ENCODE measurements at places on chromosomes 1 and 21. TPM values are rescaled to one million over a fixed set of nuclear protein-coding genes. Genes with fewer than 3 reads are reported as not detected.
A peak's percentile ranks its signal among the peaks of the same experiment; 100 is the strongest.

DNA sequence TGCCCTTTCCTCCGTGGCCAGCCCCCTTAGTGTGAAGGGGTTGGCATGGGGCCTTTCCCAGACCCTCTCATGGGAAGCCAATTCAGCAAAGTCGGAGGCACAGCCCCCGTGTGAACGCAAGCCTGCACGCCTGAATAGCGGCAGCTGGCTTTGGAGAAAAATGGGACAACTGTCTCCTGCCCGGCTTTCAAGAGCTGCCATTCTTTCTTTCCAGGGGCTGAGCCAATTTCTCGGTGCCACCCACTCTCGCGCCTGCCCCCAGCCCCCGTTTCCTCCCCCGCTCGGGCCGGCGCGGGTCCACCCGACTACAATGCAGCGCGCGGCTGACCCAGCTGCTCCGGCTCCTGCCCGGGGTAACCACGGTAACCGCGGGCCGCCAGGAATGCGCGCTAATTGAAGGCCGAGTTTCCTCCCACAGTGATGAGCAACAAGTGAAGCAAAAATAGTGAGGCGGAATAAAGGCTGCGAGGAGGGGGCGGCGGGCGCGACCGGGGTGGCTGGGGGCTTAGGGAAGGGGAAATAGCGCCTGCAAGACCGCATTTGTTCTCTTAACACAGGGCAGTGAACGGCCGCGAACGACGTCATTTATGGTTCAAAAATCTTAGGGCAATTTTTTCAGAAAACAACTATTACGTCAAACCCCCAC, 27.8 kb downstream of the ILDR2 start:
- peak; percentile 22 for DNase-seq

- DNase-seq, result no peak
Measured at GRCh38 chr21:38631676-38632075, 133.4 kb upstream of the ERG start.

- DNase-seq, result no peak
Measured at GRCh38 chr1:17976854-17977253, 130.7 kb upstream of the IGSF21 start.

DNA sequence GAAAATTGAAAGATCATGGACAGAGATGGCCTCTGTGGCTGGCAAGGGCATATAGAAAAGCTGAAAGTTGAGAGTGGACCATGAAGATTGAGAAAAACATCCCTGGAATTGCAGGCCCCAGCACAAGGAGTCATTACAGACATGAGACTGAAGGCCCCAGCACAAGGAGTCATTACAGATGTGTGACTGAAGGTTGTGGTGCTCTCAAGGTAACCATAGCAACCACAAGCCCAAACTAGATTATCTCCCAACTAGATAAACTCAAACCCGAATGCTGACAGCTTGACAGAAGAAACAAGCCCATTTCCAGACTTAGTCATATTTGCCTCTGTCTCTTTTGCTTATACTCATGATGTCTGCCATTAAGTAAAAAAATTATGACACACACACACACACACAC, 1252.1 kb upstream of the ADGRL4 start:
- no peak for DNase-seq

GRCh38 chr1:75492011-75492410, 118.9 kb downstream of the SLC44A5 start:
- DNase-seq, result no peak

- peak; percentile 72 for DNase-seq
Measured at GRCh38 chr21:44792702-44793591, 8.7 kb downstream of the UBE2G2 start.

DNA sequence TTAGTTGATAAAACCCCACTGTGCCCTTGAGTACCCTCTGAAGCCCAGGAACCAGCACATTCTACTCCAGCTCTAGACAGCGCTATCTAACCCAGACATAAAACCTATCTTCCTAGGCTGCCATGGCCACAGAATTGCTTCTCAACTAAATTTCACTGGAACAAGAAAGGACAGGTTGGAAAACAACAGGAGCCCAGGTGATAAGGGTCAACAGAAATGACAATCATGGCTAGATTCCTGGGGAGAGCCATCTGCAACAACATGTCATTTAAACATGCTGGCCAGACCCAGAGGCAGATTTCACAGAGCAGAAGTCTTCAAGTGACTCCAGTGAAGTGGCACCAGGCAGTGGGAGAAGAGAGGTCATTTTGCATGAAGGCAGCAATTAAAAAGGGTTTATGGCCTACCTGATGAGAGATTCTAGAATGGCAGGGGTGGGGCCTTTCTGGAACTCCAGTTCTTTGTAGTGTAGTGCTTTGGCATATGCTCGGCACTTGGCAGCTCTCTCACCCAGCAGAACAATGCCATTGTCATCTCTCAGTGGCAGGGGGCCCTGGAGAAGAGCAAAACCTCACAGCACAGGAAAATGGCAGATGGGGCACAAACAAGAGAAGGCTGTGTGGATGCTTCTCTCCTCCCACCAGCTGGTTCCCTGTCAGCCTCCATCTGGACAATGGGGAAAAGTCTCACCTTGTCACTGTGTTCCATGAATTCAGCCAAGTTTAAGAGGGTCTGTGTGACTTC, 9.9 kb downstream of the ANGPTL7 start:
- DNase-seq, result no peak

GRCh38 chr21:41153443-41153842, 14.5 kb upstream of the BACE2 start:
- no peak for DNase-seq

DNA sequence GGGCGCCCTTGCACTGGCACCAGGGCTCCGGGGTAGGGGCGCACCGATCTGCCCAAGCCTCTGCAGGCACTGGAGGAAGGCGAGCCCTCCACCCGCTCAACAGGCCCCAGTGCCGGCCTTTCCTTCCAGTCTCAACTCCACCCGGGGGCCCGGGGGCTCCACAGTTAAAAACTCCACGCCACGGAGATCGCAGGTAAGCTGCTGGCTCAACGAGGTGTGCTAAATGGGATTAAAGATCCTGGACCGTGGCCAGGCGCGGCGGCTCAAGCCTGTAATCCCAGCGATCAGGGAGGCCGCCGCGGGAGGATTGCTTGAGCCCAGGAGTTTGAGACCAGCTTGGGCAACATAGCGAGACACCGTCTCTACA, 536 bp downstream of the HSF2BP start:
- no peak for DNase-seq

- DNase-seq, result no peak
Measured at GRCh38 chr1:114746450-114747121, 11.2 kb downstream of the CSDE1 start.

DNA sequence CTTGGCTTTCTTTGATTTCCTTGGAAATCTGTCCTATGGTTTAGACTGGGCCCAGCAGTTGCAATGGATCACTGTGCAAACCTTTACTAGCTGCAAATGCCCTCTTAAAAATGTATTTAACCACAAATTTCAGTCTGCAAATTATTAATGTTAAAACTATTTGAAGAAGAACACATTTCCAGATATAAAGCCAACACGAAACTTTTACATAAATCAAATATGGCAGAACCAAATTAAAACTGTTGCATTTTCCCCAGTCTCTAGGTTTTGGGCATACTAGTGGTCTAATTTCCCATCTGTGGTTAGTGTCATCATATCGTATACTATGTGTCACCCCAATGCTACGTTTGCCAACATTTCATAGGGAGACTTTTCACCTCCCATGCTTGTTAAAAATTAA, 52.3 kb downstream of the HMCN1 start:
- DNase-seq, result no peak

DNA sequence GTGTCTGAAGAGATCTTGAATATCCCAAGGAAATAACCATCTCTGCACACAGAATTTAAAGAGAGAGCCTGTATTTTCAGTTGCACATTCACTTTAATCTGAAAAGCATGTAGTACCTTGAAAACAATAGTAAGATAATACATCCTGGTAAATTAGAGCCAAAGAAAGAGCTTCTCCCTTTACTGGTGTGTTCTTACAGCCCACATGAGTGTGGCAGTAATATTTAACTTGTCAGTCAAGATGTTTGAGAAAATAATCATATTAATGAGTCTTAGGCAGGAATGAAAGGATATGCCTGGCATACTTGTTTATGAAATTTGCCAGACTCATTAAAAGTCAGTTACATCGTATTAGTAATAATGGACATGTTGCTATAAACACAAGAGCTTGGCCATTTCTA, 908.4 kb upstream of the ADGRL4 start:
- DNase-seq, result no peak

GRCh38 chr1:27872802-27873551, 633 bp downstream of the THEMIS2 start:
- peak; percentile 54 for DNase-seq

DNA sequence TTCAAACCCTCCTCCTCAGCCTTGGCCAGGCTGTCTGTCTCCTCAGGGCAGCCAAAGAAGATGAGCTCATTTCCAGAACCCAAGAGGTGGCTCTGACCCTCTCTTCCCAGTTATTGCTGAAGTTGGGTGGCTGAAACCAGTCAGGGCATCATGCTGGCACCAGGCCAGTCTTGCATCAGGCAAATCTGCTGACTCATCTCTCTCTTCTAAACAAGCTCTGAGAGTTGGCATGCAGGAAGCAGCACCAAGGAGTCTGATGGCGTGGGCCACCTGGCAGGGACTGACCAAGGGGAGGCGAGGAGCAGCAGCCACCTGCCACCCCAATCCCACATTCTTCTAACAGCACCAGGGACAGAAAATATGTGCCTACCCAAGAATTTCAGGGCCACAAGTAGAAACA, 104.8 kb upstream of the ATP1A1 start:
- DNase-seq, result no peak

DNA sequence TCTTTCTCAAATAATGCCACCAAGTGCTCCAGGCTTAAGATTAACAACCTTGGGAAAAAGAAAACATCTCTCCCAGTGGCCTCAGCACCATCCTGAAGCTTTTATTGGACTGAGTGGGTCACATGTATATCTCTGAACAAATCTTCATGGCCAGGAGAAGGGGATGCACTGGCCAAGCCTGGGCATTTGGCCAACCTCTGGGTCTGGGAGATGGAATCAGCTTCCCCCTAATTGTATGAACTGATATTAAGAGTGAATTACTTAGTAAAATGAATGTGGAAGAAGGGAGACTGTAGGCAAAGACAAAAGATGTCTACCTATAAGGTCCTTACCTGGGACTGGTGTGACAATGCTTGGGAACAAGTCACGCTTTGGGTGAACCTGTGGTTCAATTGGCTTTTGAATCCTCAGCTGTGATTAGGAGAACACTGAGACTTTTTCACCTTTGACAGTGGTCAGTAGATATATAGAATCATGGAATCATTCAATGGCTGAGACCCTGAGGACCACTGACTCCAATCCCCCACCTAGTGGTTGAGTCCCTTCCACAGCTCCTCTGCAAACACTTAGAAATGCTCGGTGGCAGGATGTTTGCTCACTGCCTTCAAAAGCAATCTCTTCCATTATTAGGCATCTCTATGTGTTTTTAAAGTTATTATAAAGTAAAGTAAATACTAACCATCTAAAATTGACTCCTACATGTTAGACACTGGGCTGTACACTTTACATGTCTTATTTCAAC, 102.6 kb upstream of the ATP1A1 start:
- DNase-seq, result no peak

DNA sequence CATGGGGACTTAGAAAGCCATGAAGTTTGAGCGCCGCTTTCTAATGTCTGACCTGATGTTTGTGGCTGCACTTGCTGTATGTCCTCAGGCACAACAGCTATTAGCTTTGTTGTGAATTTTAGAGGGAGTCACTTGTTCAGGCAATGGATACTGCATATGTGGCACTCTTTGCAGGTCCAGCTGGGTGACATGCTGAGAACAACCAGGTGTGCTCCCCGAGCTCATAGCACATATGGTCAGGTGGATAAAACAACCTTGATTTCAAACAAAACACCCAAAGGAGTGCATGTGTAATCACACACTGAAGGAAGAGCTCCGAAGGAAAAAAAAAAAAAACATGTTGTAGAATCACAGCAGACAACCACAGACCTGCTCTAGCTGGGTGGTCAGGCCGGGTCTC, 178.6 kb downstream of the BACH1 start:
- DNase-seq, result no peak

DNA sequence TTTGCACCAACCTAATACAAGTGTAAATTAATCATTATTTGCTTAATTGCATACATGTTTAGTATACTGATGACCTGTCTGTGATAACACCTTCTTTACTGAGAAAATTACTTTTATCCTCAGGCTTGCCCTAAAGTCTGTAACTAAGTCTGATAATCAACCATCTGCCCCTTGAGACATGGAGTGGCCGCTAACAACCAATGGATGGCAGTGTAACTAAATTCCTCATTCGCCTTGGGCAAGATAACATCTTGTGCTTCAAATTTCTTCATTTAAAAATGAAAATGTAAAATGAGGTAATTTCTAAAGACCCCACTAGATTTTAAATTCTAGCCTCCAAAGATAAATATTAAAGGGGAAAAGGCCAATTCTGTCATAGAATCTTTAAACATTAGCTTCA, 85.1 kb downstream of the ENAH start:
- no peak for DNase-seq

- DNase-seq, result no peak
Measured at GRCh38 chr1:199042193-199042592, 403.4 kb downstream of the PTPRC start.

DNA sequence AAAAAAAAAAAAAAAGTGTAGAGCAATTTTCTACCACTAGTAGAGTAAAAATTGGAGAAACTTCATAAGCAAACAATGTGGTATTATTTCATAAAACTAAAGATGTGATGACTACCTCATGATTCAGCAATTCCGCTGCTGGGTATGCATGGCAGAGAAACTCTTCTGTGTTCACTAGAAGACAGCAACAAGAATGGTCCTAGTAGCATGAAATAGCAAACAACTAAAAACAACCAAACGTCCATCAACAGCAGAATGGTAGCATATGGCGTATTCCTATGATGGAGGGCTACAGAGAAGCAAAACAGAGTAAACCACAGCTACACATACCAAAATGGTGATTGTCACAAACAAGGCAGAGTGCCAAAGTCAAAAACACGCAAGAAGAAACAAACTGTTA, 18.9 kb downstream of the HTR1D start:
- no peak for DNase-seq

- DNase-seq, result no peak
Measured at GRCh38 chr1:147777694-147778093, 17.3 kb upstream of the GJA5 start.

GRCh38 chr1:227919906-227920305, 27.8 kb downstream of the WNT9A start:
- DNase-seq, result no peak

- no peak for DNase-seq
Measured at GRCh38 chr1:46067652-46068051, 64.8 kb downstream of the PIK3R3 start.

DNA sequence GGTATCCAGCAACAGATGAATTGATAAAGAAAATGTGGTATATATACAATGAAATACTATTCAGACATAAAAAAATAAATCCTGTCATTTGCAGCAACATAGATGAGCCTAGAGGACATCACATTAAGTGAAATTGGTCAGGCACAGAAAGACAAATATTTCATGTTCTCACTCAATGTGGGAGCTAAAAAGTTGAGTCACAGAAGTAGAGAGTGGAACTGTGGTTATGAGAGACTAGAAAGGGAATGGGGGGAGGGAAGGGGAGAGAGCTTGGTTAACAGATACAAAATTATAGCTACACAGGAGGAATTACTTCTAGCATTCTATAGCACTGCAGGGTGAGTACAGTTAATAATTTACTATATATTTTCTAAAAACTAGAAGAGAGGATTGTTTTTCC, 37.1 kb upstream of the SERPINC1 start:
- DNase-seq, result no peak

The LEMD1 gene
- not detected for polyA plus RNA-seq

The MRAP gene
- polyA plus RNA-seq, result not detected

The PGBD2 gene
- polyA plus RNA-seq, result 14.3 TPM

The SLC44A3 gene
- polyA plus RNA-seq, result not detected

The FRRS1 gene
- 0.68 TPM for polyA plus RNA-seq

The ARHGEF16 gene
- not detected for polyA plus RNA-seq

The LCE7A gene
- polyA plus RNA-seq, result not detected

The EVA1B gene
- polyA plus RNA-seq, result 0.67 TPM

The SIM2 gene
- not detected for polyA plus RNA-seq

The F13B gene
- polyA plus RNA-seq, result not detected

The VSIG8 gene
- polyA plus RNA-seq, result not detected

Measured in B cell (primary cell).